ENCODE measurements at places on chromosomes 1 and 21.
A peak's percentile ranks its signal among the peaks of the same experiment; 100 is the strongest.

DNA sequence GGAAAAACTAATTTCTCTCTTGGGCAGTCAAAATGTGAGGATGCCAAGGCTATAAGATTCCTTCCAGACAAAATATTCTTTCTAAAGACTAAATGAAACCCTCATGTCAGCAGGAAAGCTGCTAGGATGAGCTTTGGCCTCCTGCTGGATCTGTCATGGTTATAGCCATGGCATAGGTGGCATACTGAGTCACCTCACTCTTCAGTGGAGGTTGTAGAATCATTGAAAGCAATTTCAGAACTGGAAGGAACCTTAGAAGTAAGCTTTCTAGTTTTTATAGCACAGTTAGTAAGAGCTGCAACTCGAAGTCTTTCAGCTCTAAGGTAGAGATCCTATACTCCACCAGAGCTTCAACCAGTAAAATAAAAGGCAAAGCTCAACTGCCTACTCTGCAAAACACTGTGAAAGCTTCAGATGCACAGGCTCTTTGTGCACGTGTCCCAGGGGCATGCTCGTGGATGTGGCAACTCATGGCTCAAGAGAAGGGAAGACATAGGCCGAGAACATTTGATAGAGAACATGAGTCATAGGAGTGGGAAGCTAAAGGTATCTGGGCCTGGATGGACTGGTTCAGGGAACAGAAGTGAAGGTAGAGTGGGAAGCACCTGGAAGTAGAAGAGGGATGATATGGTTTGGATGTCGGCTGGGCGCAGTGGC lies 5.8 kb downstream of the AVPR1B start:
- DNase-seq = no peak

DNA sequence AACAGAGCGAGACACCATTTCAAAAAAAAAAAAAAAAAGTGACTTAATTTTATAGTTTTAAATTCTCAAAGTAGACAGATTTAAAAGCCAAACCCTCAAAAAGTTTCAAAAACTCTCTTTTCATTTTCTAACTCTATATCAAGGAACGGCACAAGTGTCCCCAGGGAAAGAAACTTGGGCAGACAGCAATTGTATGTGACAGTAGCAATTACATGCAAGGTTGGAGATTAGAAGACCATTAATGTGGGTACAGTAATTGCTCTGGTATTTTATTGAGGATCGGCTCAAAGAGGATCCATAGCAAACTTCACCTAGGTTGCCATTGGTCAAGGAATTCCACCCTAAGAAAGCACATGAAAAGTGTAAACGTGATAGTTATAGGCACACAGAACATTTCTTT lies 46.2 kb downstream of the ACBD6 start:
- no peak for DNase-seq

- peak; percentile 79 for DNase-seq
Observed at GRCh38 chr1:27603681-27604578, at the start of gene AHDC1. Gene AHDC1 (minus strand): TSS chr1:27604144. CDS start chr1:27552115, 52,029 bp downstream.

GRCh38 chr1:199858171-199858570 lies 169.3 kb upstream of the NR5A2 start:
- no peak for DNase-seq

DNA sequence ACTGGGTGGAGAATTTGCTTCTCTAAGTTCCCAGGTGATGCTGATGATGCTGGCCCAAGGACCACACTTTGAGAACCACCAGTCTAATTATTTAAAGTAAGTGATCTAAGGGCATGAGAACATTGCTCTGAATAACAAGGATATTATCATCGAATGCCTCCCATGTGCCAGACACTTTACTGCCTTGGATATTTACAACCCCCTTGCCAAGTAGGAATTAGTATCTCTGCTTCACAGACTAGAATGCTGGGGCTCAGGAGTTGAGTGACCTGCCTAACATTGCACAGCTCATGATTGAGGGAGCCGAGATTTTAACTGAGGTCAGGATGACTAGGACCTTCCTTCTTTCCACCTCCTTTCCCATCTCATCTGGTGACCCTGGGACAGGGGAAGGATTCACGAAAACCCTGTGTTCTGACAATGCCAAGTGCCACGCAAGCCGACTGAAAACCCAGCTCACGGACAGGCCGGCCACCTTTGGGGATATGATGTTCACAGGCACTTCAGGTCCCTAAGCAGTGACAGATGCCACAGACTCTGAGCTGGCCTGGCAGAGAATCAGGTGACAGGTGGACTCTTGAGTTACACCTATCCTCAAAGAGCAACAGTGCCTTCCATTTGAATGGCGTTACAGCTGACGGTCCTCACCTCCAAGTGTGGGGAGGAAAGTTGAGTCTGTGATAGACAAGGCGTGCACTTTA lies 230.7 kb downstream of the TOMM20 start:
- no peak for DNase-seq

- DNase-seq = no peak
Observed at GRCh38 chr1:40094466-40095110, 2.5 kb downstream of the PPT1 start.

DNA sequence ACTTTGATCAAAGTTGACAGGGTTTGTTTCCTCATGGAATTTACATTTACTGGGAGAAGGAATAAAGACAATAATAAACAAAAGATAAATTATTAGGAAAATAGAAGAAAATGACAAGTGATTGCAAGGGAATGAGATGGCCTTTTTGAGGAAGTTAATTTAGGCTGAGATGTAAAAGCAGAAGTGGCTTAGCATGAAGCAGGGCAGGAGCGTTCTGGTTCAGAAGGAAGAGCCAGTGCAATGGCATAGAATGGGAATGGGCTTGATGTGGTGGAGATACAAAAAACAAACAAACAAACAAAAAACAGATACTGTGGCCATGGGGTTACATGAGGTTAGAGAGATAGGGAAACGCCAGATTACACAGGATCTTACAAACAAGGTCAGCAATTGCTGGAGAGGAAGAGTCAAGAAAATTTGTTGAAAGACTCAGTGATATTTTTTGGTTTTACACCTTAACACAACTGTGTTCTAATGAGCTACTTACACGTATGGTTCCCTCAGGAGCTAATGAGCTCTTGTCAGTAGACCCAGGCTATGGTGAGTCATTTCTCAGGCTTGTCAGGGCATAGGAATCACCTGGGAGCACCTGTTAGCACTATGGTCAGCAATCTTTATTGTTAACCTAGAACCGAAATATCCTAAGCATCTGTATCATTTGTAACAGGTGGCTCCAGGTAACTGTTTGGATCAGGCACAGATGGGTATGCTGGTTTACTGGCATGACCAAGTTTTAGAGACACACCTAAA lies 8.7 kb upstream of the CADM3 start:
- no peak for DNase-seq
